Hematopoietic multipotent progenitor cell treated with erythropoietin and hydrocortisone succinate and interleukin-3 and kit ligand, for 4 days (in vitro differentiated cells): ENCODE measurements at places on chromosomes 1 and 21.

GRCh38 chr1:217495249-217495648, 135.6 kb downstream of the GPATCH2 start:
- no peak for DNase-seq

- no peak for DNase-seq
Observed at GRCh38 chr1:186002406-186002805, 268.2 kb downstream of the HMCN1 start.

DNA sequence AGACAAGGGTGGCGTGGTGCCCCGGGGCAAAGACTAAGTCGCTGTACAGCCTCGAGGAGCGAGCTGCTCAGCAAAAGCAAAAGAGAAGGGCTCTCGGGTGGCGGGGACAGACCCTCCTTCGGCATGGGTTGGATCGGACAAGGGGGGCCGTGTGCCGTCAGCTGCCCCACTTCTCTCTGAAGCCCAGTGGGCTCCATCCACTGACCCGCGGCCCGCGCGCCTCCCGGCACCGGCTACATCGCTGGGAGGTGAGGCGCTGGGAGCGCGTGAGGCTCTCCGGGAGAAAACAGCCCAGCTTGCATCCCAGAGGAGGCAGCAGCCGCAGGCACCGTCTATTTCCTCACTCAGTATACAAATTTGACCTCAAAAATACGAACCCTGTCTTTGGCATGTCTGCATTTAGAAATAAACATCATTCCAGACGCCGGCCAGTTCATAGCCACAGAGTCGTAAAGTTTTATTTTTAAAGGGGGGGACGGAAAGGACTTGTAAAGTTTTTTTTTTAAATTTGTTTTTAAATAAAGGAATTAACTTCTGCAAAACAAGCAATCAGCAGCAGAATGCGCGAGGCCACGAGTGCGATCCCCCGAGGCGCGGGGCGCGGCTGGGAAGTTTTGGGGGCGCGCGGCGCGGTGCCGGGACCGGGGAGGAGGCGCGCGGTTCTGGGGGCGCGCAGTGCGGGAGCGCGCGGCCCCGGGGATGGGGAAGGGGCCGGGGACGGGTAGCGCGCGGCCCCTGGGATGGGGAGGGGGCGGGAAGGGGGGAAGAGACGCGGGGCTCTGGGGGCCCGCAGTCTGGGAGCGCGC, 689 bp upstream of the GPR137B start:
- peak; percentile 40 for DNase-seq

DNA sequence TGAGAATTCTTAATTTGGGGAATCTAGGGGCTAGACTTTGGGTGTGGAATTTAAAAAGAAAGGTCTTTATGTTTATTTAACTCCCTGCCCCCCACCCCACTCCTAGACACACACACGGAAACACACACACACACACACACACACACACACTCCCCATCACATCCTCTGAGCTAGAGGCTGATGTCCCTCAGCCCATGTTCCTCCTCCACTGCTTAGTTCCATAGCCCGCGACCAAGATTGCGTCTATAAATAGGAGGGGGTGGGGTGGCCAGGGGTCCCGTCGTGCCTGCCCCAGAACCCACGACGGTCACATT, 655 bp upstream of the KIRREL1 start:
- DNase-seq = peak; percentile 35

GRCh38 chr1:163399976-163400601, 78.3 kb downstream of the NUF2 start:
- DNase-seq = no peak

GRCh38 chr1:232335261-232335660, 294.7 kb downstream of the SIPA1L2 start:
- DNase-seq = no peak
